ENCODE measurements at places on chromosomes 6 and 20.

- DNase-seq, result no peak
Observed at GRCh38 chr6:79605968-79606764, 25.0 kb upstream of the SH3BGRL2 start.

DNA sequence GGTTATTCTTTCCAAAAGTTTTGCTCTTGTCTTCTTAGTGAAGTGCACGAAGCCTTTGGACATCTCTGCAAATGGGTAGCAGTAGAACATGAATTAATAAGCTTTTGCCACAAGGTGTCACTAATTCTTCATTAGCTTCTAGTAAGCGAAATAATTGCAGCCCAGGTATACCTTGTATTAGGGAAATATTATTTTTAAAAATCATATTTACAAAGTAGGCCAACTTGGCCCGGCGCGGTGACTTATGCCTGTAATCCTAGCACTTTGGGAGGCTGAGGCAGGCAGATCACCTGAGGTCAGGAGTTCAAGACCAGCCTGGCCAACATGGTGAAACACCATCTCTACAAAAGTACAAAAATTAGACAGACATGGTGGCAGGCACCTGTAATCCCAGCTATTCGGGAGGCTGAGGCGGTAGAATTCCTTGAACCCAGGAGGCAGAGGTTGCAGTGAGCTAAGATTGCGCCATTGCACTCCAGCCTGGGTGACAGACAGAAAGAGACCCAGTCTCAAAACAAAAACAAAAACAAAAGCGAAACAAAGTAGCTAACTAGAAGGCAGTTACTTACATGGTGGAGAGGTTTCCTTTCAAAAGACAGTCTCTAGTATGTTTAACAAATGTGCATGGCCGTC is 8.8 kb upstream of the RSPH3 start:
- no peak for DNase-seq

DNA sequence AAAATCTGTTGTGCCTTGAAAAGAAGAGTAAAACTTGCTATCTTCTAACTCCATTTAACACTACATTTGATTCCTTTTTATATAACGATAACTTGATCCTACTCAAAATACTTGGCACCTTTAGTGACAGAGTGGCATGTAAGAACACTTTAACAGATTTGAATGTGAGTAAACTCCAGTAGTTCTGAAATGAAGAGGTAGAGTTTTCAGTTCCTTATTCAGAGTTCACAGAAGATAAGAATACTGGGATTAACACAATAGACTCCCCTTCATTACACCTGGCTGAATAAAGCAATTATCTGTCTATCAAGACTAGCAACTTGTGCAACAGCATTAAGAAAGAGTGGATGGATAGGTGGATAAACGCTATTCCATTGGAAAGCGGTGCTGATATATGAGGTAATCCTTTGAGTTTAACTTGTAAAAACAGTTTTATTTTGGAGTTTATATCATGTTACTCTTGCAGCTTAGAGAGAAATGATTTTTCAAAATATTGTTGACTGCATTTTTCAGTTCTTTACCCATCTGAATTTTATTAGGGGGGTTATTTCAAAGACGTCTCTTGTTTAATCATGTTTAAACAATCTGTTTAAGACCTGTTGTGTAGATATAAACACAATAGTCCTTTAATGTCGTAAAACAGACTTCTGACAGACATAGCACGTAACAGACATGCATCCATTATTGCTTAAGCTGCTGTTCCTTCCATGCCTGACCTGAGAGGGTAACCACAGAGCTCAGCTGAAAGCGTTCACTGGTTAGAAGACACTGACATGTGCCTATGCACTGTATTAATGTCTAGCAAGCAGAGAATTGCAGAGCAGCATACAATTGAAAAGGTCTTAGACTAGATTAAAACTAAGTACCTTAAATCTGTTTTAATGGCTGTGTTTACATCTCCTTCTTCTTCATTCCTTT is 102.4 kb upstream of the SUPT3H start:
- no peak for DNase-seq

DNA sequence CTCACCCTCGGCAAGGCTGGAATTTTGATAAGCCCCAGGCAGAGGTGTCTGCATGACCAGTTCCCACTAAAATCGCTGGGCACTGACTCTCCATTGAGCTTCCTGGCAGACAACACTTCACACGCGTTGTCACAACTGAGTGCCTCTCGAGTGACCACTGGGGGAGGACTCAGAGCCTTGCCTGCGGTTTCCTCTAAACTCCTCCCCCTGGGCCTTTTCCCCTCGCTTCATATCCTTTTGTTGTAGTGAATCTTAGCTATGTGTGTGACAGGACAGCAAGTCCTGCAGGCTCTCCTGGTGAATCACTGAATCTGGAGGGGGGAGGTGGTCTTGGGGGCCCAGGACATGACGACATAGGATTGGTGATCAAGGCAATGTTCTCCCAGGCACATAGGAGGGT is 670.8 kb downstream of the PRKN start:
- no peak for DNase-seq

DNA sequence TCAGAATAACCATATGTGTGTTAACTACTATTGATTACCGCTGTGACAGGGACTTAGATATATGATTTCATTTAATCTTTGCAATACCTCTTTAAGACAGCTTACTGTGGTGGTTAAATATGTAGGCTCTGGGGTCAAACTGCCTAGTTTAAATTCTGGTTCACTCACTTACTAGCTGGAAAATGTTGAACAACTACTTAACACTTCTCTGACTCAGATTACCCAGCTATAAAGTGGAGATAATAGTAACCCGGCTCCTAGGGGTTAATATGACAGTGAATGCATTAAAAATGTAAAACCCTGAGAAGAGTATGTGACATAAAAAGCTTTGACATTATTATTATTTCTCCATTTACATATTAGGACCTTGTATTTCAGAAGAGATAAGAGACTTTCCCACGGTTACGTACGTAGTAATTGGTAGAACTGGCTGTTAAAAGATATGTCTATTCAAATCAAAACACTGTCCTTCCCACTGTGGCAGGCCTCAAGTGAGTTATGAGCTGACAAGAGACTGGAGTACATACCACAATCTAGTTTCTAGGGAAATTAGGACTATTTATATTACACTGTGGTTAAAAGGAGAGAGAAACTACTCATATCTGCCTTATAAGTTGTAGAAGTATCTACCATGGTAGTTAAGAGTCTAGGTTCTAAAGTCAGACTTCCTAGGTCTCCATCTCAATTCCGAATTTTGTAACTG is 4.4 kb upstream of the PLCB1 start:
- no peak for DNase-seq

DNA sequence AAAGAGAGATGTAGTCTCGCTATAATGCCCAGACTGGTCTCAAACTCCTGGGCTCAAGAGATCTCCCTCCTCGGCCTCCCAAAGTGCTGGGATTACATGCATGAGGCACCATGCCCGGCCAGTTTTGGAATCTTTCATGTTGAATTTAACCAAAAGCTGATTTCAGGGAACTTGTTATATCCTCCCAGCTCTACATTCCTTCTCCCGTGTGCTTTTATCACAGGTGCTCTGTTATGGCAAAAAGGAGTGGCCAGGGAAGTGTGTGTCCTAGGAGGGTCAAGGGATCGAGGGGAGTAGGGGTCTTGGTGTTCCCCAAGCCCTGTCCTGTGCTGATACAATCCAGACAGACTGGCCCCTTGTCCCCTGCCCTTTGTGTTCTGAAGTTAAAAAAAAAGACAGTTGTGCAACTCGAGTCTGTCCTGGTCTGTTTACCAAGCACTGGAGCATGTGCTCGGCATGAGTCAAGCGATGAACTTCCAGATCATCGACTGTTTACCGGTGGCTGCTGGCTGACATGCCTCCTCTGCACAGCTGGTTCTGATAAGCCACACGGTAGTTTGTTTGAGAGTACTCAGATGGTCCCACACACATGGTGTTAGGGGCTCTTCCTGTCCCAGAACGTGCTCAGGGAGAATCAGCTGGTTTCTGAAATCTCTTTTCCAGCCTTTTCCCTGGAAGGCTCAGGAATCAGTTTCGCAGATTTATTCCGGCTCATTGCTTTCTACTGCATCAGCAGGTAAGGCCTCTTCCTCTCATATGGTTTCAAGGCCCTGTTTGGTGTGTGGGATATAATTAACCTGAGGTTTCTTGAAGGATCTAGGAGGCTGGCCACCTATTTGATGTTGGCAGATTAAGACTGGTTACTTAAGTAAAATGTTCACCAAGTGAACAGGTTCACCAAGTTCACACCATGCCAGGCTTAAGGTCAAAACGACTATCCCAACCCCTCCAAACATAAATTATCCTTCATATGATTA is 52.6 kb upstream of the NAA20 start:
- no peak for DNase-seq

DNA sequence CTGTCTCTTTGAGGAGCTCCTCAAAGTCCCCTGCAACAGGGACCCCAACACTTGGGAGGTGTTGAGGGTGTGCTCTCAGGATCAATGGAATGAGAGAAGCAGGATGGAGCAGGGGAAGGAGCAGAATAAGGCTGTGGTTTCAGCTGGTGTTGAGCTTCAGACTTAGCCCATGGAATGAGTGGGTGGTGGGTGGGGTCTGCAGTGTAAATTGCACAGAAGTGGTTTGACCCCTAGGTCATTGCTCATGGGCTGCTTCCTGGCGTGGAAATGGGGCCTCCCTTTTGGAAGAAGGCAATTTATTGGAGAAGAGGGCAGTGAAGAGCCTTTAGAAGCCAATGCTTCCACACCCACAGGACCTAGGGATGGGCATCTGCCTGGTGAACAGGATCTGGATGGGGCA is 37.0 kb upstream of the KCNG1 start:
- no peak for DNase-seq

DNA sequence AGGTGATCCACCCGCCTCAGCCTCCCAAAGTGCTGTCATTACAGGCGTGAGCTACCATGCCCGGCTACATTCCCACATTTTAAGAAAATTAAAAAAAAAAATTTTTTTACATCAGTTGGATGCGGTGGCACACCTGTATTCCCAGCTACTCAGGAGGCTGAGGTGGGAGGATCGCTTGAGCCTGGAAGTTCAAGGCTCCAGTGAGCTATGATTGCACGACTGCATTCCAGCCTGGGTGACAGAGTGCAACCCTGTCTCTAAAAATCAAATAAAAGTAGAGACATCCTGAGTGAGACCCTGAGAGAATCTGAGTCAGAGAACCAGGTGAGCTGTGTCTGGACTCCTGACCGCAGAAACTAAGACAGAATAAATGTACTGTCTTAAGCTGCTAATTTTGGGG is 38.8 kb downstream of the PIM1 start:
- DNase-seq, result no peak

- no peak for DNase-seq
Observed at GRCh38 chr20:1637226-1637625, 17.4 kb upstream of the SIRPB1 start.

DNA sequence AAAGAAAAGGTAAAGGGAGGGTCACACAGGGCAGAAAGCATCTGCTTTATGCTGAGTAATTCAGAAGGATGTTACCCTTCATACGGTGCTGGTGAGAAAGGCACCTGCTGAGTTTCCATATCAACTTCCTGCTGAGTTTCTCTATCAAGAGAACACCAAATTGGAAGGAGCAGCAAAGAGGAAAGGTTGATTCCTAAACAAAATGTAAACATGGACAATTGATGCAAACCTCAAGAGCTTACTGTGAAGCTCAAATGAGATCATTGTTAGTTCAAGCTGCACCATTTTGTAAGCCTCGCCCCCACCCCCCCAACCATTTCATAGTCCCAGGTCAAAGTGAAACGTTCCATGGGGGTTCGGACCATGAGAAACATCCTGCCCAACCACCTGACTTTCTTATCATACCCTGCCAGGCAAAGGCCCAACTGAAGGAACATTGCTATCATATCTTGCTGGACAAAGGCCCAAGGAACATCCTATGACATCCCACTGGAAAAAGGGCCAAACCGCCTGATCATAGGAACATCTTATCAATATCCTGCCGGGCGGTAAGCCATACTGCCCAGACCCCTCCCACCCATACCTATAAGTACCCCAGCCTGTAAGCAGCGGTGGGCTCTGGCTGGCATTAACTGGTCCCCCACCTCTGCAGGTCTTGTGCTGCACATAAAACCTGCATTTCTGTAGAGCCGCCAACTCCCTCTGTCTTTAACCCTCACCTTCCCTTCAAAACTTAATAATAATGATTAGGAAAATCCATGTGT is 171.6 kb downstream of the UBE3D start:
- no peak for DNase-seq

- DNase-seq, result no peak
Observed at GRCh38 chr6:122666418-122666817, 56.2 kb downstream of the PKIB start.

DNA sequence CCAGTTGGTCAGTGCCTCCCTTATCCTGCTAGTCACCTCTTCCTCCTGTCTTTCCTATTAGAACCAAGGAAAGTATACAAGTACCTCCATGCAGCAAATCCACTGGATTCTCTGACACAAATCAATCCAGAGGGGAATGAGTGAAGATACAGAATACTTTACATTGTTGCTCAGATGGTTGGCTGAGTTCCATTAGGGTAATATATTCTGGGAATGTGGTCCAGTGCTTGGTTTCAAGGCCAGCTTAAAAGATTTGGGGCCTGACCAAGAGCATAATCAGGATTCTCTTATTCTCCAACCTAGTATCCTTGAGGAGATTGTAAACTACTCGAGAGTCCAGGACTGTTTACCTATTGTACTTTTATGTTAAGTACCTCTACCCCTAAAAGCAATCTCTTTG is 23.0 kb downstream of the CARMIL1 start:
- DNase-seq, result no peak

- DNase-seq, result no peak
Observed at GRCh38 chr6:107684996-107685395, 139.1 kb downstream of the SCML4 start.

- no peak for DNase-seq
Observed at GRCh38 chr6:24827162-24827561, 28.4 kb upstream of the ARMH2 start.

GRCh38 chr6:73508776-73509175 is 12.1 kb downstream of the EEF1A1 start:
- DNase-seq, result no peak

GRCh38 chr6:92688342-92688741 is 731.0 kb downstream of the EPHA7 start:
- DNase-seq, result no peak

DNA sequence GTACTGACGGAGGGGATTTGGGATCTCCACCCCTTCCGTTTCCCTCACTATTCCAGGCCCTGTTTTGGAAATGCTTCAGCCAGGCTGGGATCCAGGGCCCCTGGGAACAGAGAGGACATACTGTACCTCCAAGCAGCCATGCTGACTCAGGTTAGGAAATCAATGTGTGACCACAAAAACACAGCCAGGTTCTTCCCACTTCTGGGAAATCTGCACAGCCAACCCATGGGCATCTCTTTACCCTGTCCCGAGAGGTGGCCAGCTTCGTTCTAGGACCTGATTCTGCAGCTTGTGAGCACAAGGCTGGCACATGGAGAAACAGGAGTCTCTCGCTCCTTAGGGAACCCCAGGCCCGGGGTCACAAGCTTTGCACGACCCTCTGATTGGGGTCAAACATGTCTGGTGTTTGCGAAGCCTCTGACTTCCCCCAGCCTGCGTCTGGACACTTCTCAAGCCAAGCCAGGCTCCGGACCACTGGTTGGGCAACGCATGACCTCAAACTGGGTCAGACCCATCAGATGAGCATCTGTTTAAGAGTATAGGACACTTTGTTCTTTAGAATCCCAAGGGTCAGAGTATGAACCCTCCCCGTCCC is 8.3 kb upstream of the TTPAL start:
- DNase-seq, result no peak

- DNase-seq, result no peak
Observed at GRCh38 chr6:88895911-88896310, 67.5 kb downstream of the RNGTT start.
